ENCODE measurements at places on chromosomes 3 and 15.

GRCh38 chr3:144052275-144052674 is 80.7 kb downstream of the DIPK2A start:
- DNase-seq = no peak

GRCh38 chr15:41870689-41871081 is 23.2 kb downstream of the SPTBN5 start:
- peak; percentile 73 for DNase-seq

GRCh38 chr3:107910713-107911259 is 180.0 kb downstream of the CD47 start:
- DNase-seq = no peak

DNA sequence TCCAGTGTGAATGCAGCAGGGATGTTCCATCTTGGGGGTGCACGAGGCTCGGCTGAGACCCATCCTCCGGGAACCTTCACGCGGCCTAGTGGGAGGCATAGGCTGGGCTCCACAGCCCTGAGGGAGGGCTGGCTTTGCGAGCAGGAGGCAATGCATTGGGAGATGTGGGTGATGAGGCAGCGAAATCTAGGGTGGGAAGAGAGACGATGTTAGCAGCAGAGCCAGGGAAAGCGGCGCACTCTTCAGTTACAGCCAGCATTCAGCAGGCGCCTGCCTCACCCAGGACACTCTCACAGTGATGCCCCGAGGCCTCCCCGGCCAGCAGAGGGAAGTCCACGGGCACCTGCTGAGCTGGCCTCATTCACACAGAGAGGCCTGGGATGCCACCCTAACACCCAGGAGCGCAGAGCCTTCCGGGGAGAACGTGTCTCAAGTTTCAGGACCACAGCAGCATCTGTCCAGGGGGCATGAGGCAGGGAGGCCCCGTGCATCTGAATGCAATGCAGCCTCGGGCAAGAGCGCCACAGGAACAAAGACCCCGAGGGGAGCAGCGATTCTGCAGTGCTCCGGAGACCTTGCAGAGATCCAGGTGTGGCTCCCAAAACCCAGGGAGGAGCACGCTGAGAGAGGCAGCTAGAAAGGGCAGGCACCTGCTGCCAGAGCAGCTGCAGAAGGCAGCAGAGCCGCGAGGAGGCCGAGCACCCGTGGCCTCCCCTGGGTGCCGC is 102.4 kb downstream of the NUP210 start:
- DNase-seq = no peak

DNA sequence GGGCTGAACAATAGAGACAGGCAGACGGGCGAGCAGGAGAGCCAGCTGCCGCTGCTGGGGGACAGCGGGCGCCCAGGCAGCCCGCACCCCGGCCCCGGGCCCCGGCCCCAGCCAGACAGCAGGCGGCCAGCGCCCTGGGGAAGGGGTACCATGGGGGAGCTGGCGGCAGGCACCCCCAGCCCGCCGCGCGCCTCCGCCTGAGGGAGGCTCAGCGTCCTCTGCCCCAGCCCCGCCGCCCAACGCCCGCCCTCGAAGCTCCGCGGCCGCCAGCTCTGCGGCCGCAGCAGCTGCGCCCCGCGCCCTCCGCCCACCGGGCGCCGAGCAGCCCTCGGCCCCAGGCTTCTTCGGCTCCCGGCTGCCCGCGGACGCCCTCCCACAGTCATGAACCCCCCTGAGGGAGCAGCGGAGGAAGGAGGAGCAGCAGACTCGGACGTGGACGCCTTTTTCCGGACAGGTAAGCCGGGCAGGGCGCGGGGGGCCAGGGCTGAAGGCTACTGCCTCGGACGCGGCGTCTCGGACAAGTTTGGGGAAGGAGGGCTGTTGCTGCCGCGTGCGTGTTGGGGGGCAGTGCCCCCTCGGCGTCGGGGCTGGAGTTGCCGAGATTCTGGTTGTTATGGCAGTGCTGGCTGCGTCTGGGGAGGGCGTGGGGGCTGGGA is 41.6 kb upstream of the ROPN1 start:
- no peak for DNase-seq

DNA sequence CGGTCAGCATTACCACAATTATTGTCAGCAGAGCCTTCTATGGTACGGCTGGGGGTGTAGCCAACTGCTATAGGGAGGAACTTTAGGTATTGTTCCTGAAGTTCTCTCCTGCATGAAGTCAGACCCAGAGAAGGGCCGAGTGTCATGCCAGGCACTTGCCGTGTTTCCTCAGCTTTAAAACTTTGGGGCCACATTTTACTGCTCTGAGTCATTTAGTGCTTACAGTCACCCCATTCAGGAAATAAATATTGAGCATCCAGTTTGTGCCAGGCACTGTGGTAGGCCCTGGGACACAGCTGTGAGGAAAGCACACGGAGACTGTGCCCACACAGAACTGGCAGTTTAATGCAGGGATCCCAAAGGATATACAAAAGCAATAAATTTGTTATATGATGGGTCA is 54.5 kb upstream of the APEH start:
- no peak for DNase-seq

- DNase-seq = no peak
Observed at GRCh38 chr3:98744283-98744682, 18.9 kb upstream of the ST3GAL6 start.

DNA sequence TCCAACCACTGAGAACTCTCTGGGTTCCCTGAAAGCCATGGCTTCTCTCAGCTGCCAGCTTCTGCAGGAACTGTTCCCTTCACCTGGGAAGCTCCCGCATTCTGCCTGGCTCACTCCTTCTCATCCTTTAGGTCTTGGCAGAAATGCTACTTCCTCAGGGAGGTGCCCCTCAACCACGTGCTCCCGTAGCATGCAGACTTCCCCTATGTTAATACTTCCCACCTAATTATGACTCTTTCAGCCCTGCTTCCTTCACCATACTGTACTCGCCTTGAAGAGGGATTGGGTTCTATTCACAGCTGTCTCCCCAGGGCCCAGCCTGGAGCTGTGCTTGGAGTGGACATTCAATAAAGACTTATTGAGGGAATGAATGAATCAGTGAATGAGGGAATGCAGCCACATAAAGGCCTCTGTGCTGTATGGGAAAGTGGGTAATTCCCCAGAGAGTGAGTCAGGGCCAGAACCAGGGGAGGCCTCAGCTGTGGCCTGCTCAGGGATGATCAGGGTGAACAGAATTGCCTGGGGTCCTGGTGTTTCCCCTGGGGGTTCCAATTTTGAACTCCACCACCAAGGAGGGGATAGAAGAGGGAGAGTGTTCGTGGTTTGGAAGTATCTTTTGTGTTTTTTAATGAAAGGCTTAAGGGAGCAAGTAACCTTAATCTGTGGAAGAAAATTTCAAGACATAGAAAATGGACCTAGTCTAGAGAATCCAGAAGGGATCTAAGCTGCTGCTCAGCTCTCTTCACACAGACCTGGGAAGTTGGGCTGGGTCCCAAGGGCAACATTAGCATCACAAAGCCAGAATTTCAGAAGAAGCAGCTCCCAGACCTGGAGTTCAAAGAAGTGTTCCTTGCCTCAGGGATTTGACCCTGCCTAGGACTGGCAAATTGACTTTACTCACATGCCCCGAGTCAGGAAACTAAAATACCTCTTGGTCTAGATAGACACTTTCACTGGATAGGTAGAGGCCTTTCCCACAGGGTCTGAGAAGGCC is 14.6 kb upstream of the FAM107A start:
- DNase-seq = no peak

DNA sequence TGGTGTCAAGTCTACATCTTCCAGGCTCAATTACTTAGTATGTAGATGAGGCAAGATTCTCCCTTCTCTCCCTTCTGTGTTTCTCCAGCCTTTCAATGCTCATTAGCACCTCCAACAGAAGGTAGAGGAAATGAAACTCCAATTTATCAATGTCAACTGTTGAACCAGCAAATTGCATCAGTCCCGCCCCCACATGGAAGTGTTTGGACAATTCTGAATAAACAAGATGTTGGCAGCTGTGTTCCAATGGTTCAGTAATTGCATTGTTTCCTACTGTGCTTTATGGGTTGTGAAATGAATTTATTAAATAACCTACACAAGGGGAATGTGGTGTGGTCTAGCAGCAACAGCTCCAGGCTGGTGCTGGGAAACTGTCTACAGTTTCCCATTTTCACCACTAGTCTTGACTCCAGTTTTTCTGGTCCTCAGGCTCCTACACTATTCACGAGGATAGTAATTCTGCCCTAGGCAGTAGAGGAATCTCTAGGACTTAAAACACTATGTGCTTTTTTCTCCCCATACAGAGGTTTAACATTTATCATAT is 91.9 kb downstream of the MB21D2 start:
- no peak for DNase-seq

GRCh38 chr3:72449551-72449950 is 398.7 kb downstream of the SHQ1 start:
- no peak for DNase-seq

- DNase-seq = peak; percentile 31
Observed at GRCh38 chr3:153621953-153622352, 459.9 kb downstream of the RAP2B start.

GRCh38 chr3:109339197-109339596 is 1.9 kb upstream of the DPPA4 start:
- DNase-seq = no peak

DNA sequence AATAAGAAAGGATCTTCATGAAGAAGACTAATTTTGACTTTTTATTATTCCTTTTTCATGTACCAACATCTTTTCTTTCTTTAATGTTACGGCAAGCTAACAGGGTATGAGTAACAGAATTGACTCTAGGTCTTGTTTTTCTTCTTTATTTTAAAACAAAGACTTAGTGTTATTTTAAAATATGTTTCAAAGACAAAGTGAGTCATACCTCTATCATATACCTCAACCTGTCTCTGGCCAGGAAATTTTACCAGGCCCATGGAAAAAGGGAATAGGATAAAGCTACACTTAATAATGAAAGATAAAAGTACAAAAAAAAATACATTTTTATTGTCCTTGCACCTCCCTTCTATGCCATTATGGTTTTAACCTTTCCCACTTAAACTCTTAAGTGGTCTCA is 57.4 kb downstream of the ZNF148 start:
- no peak for DNase-seq

- DNase-seq = no peak
Observed at GRCh38 chr3:69219101-69219708, 96.8 kb upstream of the LMOD3 start.

DNA sequence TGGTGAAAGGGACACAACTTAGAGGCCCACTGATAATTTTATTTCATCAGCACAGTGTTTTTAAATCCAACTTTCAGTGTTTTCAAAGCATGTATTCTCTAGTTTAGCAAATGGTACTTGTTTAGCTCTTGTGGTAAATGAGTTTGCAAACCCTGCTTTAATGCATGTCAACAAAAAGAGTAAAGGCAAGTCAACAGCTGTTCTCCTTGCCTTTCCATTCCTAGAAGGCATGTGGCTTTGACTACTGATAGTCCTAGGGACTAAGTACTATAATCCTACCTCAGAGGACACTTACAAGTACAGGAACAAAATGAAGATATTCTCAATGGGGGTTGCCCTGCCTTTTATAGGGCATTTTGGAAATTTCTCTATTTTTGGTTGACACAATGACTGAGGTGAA is 13.1 kb downstream of the NPTN start:
- DNase-seq = no peak

DNA sequence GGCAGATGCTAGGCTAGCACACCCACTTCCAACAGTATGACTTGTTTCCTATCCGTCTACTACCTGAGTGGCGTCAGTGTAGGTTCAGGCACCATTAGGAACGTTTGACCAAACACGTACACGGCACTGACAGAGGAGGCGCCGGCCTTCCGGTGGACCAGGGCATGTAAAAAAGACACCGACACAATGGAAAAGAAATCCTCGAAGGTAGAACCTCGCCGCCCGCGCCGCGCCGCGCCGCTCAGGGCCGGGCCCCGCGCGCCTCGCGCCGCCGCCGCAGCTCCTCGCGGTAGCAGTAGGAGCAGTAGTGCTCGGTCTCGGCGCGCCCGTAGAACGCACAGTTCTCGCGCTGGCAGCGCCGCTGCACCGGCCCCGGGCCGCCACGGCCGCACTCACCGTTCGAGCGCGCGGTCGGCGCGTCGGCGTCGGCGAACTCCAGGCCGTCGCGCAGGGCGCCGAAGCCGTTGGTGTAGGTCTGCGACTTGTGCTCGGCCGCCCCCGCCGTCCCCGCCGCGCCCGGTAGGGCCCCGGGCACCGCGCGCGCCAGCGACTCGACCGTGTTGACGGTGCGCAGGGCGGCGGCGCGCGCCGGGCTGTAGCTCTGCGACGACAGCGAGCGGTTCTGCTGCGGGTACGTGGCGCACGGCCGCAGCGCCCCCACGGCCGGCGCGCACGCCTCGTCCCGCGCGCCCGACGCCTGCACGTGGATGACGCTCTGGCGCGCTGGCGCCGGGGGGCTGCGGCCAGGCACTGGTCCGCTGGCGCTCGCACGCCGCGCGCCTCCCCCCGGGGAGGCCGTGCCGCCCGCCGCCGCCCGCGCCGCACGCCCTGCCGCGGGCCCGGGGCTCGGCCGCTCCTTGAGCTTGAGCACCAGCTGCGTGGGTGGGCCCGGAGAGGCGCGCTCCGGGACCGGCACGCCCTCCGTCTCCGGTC is 156.7 kb downstream of the KLF13 start:
- DNase-seq = peak; percentile 55

DNA sequence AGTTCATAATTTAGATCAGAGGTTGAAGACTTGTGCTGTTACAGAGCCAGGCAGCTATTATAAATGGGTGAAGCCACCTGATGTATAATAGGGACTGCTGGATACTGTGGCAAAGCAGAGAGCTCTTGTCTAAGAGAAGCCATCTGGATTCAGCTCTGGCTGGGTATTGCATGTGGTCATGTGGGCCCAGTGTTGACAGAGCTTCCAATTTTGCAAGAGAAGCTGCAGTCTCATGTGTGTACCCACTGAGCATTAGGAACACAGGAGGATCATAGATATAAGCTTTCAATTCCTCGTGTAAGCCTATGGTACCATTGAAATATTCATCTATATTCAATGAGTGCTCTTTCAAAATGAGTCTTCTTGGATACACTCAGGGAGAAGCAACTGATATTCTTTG is 303.9 kb upstream of the SLCO3A1 start:
- no peak for DNase-seq

- DNase-seq = no peak
Observed at GRCh38 chr3:24047513-24047912, 102.4 kb downstream of the NR1D2 start.

GRCh38 chr3:98574132-98574531 is 19.3 kb downstream of the CPOX start:
- DNase-seq = no peak

- no peak for DNase-seq
Observed at GRCh38 chr3:186073641-186074040, 35.2 kb downstream of the ETV5 start.

DNA sequence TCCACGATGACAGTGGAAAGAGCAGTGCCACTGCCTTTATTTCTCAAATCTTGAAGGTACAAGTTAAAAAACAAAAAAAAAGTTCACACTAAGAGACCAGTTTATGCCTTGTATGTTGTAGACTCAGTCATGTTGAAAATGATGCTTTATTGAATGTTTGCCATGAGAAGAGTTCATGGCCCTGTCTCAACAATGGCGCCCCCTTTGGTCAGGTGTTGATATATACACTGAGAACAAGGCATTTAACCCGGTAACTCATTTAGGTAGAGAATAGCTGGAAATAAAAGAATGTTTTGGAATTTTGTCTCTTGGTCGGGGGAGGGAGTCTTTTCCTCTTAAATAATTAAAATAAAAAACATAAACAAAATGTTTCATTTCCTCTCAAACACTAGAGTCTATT is 145.6 kb upstream of the SLC2A2 start:
- DNase-seq = no peak

GRCh38 chr15:49622561-49622960 is 1.7 kb downstream of the DTWD1 start:
- DNase-seq = no peak
